ENCODE measurements at places on chromosomes 13 and 19.

- DNase-seq: no peak
Measured at GRCh38 chr13:114018461-114019055, 44.7 kb upstream of the C13orf46 start.

- DNase-seq: peak; percentile 3
Measured at GRCh38 chr19:2543463-2544442, 67.8 kb downstream of the GADD45B start.

- no peak for DNase-seq
Measured at GRCh38 chr19:17109962-17110598, 34.5 kb downstream of the MYO9B start.

GRCh38 chr13:97743938-97744337, 209.5 kb upstream of the IPO5 start:
- DNase-seq: no peak

DNA sequence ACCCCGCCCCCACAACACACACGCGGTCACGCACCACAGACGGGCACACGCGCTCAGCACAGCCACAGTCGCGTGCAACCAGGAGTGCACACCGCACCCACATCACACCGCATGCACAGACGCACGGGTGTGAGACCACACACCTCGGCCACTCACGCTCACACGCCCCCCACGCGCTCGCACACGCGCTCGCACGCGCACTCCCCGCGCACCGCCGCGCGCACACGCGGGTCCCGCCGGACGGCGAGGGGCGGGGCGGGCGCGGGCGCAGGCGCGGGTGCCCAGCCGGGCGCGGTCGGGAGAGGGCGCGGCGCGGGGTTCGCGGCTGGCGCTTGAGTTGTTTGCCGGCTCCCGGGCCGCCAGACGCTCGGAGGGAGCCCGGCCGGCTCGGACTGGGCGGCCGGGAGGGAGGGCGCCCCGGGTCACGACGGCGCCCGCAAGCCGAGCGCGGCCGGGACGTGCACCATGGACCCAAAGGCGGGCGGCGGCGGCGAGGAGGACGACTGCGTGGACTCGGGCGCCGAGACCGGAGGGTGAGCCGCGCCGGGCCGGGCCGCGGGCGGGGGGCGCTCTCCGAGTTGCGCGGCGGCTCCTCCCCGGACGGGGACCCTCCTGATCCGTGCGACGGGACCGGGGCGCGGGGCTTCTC, at the start of gene FAM124A:
Gene FAM124A, plus strand, starts transcription at position 362 of the 649 bp plus-strand sequence. Its CDS starts 104 bp downstream, at position 466.
- DNase-seq: no peak

GRCh38 chr19:43804432-43804831, 2.2 kb upstream of the LYPD5 start:
- no peak for DNase-seq

DNA sequence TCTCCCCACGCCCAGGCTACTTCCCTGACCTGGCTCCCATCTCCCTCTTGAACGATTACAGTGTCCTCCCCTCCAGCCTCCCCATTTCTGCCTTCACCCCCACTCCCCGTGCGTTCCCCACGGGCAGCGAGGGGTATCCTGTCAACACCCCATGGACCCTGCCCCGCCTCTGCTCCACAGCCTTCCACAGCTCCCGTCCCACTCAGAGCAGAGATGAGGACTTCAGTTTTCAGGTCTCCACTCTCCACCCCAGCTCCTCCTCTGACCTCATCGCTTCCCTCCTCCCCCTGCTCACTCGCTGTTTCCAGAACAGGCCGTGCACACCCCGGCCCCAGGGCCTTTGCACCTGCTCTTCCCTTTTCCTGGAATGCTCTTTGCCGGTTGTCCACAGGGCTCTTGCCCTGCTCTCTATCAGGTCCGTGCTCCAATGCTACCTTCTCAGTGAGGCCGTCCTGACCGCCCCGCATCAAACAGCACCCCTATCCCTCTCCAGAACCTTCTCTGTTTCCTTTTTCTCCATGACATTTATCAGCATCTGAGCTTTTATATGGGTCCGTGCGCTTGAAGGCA, 15.0 kb downstream of the LRRC4B start:
- no peak for DNase-seq

- DNase-seq: no peak
Measured at GRCh38 chr19:43848821-43849220, 21.7 kb downstream of the ZNF283 start.

- DNase-seq: no peak
Measured at GRCh38 chr13:50074843-50075242, 59.6 kb downstream of the KCNRG start.

DNA sequence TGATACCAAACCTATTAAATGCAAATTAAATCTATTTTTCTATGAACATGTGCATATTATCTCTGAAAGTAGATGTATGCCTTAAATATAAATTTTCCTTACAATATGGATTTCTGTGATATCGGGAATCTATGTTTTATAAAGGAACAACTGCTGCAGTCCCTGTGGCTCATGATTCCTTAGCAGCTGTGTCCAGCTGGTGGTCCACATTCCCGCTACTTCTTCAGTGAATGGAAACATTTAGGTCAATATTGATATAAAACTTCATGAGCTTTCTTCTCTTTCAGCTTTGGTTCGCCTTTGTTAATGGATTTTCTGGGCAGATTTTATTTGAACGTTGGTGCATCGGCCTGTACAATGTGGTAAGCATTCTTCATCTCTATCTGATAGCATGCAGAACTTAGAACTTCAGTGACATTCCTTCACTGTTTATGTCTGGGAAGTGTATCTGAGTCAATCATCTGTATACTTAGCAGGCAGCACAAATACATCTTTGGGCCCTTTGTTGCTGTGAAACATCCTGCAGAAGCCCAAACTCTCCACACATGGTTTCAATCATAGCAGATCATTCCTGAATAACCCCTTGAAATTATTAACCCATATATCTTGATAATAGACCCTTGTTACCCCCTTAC, 223.9 kb downstream of the SHISA2 start:
- DNase-seq: no peak

DNA sequence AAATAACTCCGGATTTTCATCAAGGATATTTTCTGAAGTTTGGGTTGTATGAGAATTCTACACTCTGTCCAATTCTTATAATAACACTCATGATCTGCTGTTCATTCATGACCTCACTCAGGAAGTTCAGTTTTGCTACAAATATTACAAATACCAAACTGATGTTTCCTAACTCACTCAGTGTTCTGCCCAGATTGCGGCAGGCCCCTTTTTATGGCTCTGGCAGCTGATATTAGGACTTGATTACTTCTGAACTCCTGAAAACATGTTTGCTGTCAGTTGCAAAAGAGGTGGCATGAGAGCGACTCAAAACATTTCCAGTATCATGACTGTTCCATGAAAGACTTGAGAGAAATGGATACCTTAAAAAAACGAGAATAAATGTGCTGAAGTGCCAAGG, 188.0 kb downstream of the RGCC start:
- DNase-seq: no peak

DNA sequence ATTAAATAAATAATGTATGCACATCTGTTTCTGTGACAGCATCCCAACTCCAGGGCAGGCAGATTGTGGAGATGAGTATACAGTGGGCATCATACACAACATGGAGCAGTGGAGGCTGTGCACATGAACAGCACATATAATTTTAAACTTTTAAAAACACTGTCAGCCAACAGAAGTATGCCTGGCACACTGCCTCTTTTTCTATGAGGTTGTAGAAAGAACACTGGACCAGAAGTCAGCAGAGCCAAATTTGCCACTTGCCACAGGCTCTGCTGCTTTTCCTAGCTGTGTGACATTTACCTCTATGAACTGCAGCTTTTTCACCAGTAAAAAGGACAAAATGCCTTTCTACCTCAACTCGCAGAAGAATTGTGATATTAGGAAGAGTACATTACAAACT, 118.7 kb downstream of the FRY start:
- DNase-seq: no peak

GRCh38 chr19:49840321-49840720, 10.6 kb upstream of the PTOV1 start:
- no peak for DNase-seq

DNA sequence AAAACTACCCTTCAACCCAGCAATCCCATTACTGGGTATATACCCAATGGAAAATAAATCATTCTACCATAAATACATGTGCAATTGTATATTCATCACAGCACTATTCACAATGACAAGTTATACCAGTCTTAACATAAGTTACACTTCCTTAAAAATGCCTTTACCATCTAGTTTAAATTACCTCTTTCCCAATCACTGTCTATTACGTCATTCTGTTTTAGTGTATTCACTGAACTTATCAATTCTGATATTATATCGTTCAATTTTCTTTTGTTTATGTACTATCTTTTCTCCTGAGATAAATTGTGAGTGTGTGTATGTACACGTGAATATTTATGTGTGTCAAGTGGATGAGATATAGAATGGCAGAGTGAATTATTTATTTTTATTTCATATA, 1416.8 kb downstream of the OLFM4 start:
- no peak for DNase-seq

DNA sequence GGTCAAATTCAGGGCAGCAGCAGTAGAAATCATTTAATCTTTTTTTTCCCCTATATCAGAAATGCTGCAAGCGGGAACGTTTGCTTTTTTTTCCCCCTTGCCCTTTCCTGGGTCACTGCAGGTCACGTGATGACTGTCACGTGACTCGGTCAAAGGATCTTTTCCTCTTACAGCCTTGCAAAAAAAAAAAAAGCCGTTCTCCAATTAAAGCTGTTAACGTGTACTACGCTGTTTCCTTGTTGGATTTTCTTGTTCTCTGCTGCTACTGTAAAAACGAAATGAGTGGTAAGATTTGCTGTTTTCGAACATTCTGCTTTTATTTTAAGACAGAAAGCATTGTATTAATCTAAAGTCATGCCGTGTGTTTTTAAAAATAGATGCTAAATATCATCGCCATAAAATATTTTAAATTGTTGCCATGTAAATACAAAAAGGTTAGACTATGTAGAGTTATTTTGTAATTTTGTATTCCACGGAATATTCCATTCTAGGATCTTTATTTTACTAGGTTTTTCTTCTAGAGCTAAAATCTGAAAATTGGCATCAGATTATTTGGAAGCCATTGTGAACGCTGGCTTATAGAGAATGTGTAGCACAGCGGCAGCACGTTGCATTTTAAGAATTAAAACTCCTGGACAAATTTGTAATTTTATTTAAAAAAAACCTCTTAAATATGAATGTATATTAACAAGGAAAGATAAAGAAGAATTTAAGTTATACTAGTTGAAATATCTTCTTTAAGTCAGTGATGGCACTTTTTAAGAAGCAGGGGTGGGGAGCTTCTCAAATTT, 109.8 kb upstream of the MLNR start:
- peak; percentile 54 for DNase-seq

DNA sequence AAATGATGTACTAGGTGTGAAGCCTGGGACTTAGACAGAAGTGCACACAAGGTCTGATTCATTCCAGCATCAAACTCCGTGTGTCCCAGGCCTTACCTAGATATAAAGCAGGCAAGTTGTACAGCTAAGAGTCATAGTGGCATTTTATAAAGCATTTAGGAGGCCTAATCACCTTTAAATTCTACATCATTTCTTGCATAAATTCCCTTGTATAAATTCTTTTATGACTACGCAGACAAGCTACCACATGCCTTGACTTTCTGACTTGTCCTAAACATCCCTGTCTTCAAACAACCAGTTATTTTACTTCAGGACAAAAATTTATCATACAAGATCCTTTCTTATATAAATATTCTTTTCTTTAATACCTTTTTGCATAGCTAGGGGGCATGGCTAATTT, 22.5 kb downstream of the TMEM255B start:
- DNase-seq: no peak

- no peak for DNase-seq
Measured at GRCh38 chr13:76778853-76779252, 107.4 kb downstream of the KCTD12 start.

- no peak for DNase-seq
Measured at GRCh38 chr13:72757792-72758535, 23.7 kb downstream of the DIS3 start.

GRCh38 chr19:29478578-29479565, 46.9 kb upstream of the VSTM2B start:
- DNase-seq: no peak

GRCh38 chr13:103002279-103002678, 63.9 kb downstream of the SLC10A2 start:
- DNase-seq: no peak

DNA sequence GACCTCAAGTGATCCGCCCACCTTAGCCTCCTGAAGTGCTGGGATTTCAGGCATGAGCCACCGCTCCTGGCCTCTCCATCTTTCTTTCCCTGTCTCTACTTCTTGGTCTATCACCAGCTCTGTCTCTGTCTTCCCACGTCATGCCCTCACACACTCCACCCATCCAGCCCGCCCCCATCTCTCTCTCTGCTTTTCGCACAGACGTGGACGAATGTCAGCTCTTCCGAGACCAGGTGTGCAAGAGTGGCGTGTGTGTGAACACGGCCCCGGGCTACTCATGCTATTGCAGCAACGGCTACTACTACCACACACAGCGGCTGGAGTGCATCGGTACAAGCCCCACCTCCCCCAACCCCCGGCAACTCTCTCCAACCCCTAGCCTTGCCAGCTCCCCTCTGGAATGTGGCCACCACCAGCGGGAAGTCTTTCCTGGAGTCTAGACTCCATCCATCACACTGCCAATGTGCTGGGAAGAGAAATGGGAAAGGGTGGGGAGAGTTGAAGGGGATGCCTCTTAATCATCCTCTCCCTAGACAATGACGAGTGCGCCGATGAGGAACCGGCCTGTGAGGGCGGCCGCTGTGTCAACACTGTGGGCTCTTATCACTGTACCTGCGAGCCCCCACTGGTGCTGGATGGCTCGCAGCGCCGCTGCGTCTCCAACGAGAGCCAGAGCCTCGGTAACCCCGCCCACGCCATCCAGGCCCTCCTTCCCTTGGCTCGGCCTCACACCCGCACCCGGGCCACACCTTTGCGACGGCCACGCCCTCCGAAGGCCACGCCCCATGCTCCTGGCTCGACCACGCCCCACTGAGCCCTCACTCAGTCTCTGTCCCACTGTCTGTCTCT, 22.5 kb downstream of the LTBP4 start:
- DNase-seq: peak; percentile 57

- no peak for DNase-seq
Measured at GRCh38 chr19:32662186-32662585, 12.8 kb downstream of the ANKRD27 start.

DNA sequence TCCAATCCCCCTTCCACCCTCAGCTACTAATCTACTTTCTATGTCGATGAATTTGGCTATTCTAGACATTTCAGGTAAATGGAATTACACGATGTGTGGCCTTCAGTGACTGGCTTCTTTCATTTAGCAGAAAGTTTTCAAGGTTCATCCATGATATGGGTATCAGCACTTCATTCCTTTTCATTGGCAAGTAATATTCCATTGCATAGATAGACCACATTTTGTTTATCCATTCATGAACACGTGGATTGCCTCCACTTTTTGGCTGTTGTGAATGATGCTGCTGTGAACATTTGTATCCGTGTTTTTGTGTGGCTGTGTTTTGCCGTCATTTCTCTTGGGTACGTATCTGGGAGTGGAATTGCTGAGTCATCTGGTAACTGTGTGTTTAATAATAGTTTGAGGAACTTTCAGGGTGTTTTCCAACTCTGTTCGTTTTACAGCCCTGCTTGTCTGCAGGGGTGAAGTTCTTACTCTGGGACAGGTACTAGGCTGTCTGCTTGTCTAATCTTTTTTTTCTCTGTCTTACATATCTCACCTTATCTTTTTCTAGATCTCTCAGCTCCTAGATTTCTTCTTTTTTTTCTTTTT, 32.5 kb downstream of the MARK4 start:
- DNase-seq: no peak
